ENCODE measurements at places on chromosomes 6 and 20.

DNA sequence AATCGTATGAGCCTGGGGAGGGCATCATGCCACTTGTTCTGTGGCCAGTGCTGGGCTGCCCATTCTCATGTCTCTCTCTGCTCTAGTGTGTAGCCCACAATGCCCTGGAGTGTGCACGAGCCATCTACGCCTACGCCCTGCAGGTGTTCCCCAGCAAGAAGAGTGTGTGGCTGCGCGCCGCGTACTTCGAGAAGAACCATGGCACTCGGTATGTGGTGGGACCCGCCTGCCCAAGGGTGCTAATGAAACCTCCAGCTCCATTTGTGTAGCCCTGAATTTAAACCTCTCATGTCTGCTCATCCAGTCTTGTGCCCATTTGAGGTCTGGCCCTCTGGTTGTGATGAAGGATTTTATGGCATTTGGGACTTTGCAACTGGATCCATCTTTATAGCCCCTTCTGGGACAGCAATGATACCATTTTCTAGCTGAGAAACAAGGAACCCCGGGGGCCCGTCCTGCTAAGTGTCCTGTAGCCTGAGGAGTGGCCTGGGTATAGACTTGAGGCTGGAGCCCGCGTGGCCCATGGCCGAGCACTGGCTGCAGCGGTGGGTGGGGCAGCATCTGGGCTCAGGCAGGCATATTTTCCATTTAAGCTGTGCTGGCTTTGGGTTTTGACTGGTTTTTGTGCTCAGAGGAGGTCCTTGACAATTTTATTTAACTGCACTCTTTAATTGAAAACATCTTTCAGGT, 13.2 kb upstream of the C20orf204 start:
- no peak for DNase-seq

DNA sequence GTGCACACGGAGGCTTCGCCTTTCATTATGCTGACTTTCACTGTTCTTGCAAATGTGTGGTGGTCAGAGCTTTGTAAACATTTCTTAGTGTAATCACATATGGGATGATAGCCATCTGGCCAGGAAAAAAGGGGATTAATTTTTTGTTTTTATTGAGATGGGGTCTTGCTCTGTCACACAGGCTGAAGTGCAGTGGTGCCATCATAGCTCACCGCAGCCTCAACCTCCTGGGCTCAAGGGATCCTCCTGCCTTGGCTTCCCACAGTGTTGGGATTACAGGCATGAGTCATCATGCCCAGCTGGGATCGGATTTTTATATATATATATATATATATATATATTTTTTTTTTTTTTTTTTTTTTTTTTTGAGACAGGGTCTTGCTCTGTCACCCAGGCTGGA, 11.0 kb upstream of the TIAM2 start:
- DNase-seq = peak; percentile 13

DNA sequence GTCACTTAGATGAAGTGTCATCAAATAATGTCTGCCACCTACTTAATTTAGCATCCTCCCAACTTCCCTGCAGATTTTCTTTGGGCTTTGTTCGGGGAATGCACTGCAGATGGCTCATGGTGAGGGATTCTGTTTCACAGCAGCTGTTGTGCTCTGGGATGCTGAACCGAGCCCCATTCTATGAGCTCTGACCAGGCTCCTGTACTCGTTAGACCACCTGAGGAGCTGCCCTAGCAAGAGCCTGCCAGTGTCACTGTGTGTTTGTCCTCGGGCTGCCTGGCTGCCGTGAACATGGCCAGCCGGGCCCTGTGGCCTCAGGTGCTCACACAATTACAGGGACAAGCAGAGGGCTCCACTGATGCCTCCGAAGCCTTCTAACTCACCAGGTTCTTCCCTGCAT, 238.8 kb upstream of the ECI2 start:
- peak; percentile 18 for DNase-seq

GRCh38 chr6:6736791-6737654, 148.5 kb downstream of the LY86 start:
- no peak for DNase-seq

- no peak for DNase-seq
Measured at GRCh38 chr6:15449011-15449410, 203.1 kb downstream of the JARID2 start.

DNA sequence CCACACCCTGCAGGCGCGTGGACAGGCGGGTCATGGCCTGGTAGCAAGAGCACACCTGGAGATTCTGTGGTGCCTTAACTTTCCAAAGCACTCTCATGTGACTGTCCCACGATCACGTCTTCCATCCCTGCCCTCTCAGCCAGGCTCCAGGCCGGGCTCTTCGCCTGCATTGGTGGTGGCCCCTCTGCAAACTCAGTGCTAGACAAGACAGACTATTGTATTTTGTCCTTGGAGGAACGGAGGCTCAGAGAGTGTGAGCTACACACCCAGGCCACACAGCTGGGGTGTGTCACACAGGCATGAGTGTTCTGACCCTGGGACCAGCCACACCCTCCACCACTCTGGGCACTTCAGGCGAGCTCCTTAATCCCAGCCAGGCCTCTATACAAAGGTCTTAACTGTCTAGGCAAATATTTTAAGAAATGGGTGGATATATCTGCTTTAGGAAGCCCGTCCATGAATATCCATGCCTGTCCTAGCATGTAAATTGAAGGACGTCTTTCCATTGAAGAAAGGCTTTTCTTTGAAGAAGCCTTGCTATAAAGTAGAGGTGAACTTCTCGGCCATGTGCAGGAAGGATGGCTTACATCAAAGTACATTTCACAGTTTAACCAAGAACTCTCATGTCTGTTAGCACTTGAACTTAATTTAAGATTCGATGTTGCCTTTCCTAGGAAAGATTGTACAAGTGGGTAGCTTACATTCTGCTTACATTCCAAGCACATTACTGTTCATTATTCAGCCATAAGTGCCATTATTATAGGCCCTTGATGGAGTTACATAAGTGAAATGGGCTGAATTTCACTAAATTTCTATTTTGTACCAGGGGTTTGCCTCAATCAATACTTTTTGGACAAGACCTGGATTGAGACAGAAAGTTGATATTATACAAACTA, 263.9 kb downstream of the DLL1 start:
- DNase-seq = no peak

GRCh38 chr20:35307666-35308653, 15.7 kb upstream of the FAM83C start:
- peak; percentile 85 for DNase-seq

DNA sequence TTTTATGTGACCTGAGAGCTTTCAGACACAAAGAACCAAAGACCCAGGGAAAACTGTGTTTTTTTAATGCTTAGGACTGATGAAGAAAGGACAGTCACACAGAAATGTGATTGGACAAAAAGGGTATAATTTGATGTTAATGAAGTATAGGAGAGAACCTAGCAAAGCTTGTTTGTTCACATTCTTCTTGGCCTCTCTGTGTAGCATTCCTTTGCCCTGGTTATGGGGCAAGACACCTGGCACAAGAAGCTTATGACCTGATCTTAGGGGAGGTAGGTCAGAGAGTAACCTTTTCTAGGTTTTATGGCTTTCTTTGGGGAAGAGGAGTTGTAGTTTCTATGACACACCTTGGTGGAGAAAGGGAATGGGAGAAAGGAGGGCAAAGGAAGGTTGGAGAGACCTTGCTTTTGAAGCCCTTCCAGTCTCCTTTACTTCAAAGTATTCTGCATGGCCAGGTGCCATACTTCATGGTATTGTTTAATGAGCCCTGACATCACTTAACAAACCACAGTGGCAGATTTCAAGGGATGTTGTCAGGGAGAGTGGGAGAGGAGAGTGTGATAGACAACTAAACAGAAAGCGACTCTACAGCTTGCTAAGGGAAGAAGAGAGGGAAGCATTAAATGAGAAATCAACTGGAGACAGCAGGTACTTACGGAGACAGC, 701.8 kb upstream of the FLRT3 start:
- DNase-seq = no peak

- DNase-seq = no peak
Measured at GRCh38 chr6:89763550-89763949, 56.0 kb downstream of the MDN1 start.

DNA sequence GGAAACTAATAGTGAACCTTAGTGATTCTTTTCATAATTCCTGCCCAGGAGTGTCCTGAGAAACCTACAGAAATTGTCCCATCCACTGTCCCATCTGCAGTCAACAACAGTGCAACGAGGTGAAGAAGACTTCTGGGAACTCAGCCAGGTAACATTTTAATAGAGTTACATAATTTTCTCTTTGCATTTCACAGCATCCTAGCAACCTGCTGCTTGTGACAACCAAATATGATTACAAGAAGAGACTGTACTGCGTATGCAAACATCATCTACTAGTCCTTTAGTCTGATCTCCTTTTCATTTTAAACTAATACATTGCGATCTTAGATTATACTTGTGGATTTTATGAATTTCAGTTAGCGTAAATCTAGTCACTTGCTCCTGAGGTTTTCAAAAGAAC, 951.6 kb downstream of the TFAP2A start:
- no peak for DNase-seq

DNA sequence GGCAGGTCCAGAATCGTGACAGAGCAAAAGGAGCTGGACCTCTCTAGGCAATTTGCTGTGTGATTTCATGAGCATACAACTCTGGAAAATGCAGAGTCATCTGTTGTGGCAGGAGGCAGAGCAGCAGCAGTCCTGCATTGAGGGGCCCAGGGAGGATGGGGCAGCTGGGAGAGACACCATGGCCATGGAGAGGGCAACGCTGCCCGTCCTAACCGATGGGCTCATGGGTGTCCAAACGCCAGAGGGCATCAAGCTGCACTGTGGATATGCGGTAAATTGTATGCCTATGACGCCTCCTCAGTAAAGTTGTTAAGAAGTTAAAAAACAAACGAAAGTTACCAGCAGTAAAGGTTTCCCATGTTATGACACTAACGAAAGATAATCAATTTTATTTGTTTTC, 42.2 kb upstream of the DACT2 start:
- no peak for DNase-seq

DNA sequence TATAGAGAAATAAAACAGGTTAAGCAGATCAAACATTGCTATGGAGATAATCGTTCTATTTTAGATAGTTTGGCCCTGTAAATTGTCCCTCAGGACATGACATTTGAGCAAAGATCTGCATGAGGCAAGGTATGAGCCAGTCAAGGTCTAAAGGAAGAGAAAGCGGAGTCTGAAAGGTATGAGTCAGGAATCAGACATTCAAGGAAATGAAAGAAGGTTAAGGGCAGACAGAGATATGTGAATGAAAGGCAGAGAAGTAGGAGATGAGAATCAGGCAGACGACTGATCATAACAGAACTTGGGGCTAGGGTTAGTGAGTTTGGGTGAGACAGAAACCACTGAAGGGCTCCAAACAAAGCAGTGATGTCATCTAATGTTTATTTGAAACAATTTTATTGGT, 775.8 kb downstream of the MAFB start:
- DNase-seq = no peak

- no peak for DNase-seq
Measured at GRCh38 chr6:43924222-43924702, 154.3 kb downstream of the VEGFA start.

DNA sequence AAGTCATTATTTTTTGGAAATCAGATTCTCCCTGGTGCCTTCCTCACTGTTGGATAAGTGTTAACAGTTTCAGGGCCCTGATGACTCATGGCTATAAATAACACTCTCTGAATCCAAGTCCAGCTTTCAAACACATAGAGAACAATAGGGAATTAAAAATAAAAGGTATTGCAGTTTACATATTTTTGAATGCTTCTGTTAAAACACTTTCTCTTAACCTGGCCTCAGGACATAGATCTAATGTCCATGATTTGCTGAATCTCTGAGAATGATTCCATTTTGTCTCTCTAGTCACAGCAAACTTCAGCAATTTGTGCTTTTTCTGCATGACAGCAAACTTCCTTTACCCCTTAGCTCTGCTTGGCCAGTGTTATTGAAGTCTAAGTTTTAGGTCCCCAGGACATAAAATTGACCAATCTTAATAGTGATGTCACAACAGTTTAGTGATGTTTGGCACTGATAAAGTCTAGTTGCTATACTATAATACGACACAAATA, 1192.4 kb upstream of the CITED2 start:
- DNase-seq = no peak

GRCh38 chr20:39358052-39358451, 395.9 kb downstream of the DHX35 start:
- DNase-seq = no peak

GRCh38 chr20:14406495-14406894, 69.1 kb upstream of the FLRT3 start:
- DNase-seq = no peak

- no peak for DNase-seq
Measured at GRCh38 chr6:135936606-135937005, 85.1 kb downstream of the PDE7B start.
